ENCODE measurements at places on chromosomes 7 and 10.

DNA sequence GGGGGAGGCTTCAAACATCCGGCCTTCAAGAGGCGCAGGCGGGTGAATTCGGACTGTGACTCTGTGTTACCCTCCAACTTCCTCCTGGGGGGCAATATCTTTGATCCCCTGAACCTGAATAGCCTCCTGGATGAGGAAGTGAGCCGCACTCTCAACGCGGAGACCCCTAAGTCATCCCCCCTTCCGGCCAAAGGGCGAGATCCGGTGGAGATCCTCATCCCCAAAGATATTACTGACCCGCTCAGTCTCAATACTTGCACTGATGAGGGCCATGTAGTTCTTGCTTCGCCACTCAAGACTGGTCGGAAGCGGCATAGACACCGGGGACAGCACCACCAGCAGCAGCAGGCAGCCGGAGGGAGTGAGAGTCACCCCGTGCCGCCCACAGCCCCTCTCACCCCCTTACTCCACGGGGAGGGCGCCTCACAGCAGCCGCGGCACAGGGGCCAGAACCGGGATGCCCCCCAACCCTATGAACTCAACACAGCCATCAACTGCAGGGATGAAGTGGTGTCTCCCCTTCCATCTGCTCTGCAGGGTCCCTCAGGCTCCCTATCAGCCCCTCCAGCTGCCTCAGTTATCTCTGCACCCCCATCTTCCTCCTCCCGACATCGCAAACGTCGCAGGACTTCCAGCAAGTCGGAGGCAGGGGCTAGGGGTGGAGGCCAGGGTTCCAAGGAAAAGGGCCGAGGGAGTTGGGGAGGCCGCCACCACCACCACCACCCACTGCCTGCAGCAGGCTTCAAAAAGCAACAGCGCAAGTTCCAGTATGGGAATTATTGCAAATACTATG, 1.1 kb downstream of the MEPCE start:
- no peak for DNase-seq

GRCh38 chr7:134789967-134790685, 10.7 kb downstream of the CALD1 start:
- DNase-seq = no peak

DNA sequence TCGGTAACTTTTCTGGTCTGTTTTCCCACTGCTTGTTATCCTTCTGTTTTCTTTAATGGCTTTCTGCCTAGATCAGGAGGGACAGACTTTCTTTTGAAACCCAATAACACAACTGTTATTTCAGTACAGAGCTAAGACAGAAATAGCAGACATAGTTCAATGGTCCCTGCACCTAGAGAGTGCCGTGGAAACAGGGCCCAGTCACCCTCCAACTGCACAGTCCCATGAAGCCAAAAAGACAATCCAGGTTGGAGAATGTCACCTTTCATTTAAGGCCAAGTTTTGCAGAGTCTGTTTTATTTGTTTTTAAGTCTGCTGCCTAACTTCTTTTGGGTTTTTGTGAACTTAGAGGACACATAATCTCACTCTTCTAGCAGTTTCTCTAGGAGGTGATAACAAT, 2.5 kb downstream of the AIMP2 start:
- no peak for DNase-seq

DNA sequence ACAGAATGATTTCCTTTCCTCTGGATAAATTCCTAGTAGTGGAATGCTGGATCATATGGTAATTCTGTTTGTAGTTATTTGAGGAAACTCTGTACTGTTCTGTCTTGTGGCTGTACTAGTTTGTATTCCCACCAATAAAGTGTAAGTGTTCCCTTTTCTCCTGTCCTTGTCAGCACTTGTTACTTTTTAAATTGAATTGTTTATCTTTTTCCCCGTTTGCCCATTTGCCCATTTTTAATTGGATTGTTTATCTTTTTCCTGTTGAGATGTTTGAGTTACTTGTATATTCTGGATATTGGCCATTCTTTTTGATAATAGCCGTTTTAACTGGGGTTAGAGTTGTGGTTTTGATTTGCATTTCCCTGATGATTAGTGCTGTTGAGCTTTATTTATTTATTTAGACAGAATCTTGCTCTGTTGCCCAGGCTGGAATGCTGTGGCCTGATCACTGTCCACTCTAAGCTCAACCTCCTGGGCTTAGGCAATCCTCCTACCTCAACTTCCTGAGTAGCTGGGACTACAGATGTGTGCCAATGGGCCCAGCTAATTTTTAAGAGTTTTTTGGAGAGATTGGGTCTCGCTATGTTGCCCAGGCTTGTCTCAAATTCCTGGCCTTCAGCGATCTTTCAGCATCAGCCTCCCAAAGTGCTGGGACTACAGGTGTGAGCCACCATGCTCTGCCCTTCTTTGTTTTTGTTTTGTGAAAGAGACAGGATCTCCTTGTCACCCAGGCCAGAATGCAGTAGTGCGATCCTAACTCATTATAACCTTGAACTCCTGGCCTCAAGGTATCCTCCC, 23.0 kb downstream of the BMPR1A start:
- no peak for DNase-seq

DNA sequence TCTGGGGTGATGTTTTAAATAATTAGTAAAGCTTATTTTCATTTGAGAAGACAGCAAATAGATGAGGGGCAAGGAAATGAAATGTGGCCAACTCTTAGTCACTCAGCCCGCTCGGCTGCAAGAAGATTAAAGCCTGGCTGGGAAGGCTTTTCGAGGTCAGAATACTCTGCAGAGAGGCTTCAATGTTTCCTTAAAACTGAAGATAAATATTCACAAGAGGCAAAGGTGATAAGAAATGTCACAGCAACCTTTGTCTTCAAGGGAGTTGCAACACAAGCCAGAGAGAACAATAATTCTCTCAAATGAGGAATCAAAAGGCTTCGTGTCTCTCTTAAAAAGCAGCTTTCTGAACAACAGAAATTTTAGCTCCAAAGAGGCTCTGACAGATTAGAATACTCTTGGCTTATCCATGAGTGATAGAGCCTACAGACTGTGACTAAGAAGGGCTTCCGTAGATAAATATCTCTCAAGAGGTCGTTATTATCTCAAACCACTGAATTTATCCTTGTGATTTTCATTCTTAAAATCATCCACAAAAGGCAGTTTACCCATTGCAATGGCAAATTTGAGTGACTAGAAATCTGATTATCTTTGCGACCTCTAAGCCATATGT, 92.5 kb downstream of the KLF6 start:
- no peak for DNase-seq

DNA sequence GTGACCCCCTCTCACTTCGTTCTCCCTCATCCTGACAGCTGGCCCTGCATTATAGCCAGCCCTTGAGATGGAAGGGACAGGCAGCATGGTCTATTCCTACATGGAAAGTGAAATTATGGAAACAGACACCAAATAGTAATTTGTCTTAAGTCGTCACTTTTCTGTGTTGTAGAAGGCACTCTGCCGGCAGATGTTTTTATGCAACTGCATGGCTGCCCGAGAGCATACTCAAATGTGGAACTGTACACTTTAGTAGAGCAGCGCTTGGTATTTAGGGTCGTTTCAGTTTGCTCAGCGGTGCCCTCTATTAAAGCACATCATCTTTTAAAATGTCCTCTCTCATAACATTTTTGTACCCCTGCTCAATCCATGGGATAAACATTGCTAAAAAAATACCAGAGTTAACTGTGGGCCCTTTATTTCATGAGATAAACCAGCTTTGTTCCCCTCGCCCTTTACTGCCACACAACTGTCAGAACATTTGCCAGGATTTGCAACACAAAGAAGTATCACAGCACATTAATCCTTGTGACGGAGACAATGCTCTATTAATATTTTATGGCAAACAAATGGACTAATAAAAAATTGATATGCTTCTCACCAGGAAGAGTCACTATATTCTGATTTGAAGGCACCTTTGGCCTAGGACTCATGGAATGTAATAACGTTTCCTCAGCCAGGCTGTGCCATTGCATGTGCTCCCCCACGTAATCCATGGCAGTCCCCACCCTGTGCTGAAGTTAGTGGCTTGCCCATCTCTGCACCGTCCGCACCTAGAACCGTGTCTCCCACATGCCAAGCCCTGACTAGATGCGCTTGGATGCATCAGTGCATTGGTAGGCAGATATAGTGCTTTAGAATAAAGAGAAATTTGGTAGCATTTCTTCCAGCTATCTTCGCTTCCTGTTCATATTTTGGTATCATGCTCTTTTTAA, 221.3 kb downstream of the PAXIP1 start:
- DNase-seq = no peak

GRCh38 chr10:97685395-97685958, 1.6 kb downstream of the AVPI1 start:
- no peak for DNase-seq

DNA sequence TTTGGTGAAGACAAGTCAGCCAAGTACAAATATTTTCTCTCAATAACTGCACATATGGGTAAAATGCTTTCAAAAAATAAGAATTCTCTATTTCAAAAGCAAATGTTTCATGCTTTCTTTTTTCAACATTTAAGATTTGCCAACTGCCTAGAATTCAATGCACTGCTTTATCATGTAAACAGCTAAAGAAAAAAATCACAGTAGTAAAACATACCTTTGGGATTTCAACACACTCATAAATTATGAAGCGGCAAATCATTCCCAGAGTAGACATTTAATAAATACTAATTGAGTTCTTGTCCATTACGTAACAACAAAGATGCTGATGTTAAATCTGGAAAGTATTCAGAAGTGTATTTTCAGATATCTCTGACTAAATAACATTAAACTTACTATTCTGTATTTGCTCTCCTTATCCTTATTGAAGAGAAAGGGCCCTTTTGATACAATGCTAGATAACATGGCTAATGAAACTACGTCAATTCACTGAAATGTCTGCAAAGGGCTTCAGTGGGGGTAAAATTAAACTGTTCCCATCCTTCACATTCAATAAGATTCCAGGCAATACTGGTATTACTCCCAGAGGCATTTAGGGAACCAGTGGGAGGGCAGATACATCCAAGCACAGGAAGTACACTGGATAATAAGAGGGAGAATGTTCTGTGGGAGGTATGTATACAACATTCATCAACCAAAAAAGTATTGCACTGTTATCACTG, 13.9 kb downstream of the NAPEPLD start:
- DNase-seq = no peak

DNA sequence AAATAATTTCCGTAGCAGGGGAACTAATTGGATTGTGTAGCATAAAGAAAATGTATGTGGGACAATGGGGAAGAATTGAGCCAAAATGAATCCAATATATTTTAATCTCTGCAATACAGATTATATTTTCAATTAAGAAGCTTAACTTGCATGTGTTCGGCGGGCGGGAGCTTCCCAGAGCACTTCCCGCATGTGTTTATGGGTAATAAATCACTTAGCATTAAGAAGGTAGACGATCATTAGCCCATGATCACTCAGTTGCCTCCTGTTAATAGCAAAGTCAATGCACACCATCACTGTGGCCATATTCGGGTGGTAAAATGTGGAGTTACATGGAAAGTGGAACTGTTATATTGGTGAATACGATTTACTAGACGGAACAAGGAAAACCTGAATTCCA, 122.9 kb upstream of the INSYN2A start:
- DNase-seq = no peak

DNA sequence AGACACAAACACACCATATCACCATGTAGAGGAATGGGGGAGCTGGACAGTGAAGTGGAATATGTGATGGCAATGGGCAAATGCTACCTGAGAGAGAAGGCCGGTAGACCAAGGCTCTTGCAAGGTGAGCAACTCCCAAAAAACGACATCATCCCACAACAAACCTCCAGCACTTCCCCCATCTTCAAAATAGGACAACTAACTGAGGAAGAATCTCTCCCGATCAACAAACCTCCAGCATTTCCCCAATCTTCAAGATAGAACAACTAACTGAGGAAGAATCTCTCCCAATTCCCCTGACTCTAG, 387.2 kb downstream of the PARD3 start:
- no peak for DNase-seq

DNA sequence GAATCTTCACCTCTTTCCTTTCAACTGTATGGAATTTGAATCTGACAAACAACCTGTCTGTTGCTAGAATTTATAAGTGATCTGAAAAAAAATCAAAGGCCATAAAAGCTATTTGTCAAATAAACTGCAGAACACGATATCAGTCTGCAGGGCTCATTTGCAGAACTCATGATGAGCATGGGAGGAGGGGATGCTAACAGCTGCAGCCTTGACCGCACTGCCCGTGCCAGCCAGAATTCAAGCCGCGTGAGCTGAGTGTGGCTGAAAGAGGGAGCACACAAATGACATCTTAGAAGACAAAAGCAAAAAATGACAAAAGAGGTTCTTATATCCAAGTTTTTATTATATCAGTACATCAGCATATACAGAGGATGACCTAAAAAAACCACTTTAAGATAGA, 15.7 kb downstream of the LRRTM3 start:
- DNase-seq = no peak

DNA sequence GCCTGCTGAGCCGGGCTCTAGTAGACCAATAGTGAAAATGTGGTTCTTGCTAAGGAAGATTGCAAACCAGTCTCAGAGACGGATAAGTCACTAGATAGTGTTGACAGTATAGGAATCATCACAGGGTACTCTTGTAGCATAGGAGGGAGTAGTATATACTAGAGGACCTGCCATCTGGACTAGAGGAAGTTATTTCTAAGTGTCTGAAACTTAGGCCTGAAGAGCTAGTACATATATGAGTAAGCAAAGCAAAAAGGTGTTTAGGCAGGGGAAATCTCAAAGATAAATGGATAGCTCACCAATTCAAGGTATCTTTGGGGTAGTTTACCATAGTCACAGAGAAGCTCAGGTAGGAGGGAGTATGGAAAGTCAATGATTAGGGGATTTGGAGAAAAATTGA, 428.1 kb downstream of the CNTNAP2 start:
- DNase-seq = no peak

- DNase-seq = no peak
Measured at GRCh38 chr7:81583882-81584533, 185.8 kb downstream of the HGF start.

- DNase-seq = no peak
Measured at GRCh38 chr7:158695726-158696452, 8.7 kb downstream of the NCAPG2 start.

- DNase-seq = no peak
Measured at GRCh38 chr10:47289921-47290320, 10.1 kb upstream of the GDF10 start.

- DNase-seq = no peak
Measured at GRCh38 chr7:18004372-18004771, 23.3 kb downstream of the PRPS1L1 start.

- peak; percentile 85 for DNase-seq
Measured at GRCh38 chr10:48684792-48685623, at the start of gene WDFY4. Gene WDFY4 (plus strand): TSS chr10:48684873. CDS start chr10:48709733, 24,860 bp downstream.

DNA sequence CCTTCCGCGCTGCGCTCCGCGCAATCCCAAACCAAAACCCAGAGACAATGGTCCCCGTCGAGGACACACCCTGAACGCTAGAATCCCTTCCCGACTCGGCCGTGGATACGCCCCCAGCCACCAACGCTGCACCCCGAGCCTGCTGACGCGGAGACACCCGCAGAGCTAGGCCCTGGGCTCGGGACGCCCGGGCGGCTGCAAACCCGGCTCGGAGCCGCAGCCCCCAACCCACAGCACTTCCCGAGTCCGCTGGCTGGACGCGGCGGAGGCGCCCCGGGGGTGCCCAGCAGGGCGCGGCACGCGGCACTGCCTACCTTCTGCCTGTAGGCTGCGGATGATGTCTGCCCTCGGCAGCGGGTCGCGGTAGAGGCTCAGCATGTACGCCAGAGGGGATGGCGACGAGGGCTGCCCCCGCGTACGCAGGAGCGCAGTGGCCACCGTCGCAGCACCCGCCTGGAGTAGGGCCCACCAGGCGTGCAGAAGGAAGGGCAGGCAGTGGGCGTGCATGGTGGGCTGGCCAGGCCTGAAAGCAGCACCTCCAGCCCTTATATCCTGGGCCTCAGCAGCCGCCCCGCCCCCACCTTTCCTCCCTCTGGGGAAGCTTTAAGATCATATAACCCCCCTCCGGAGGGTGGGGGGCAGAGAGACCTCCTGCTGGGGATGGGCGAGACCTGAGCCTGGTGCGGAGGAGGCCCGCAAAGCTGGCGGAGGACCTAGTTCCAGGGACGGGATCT, at the start of gene NODAL:
Gene NODAL (minus strand): TSS at position 521 of the 734 bp plus-strand sequence. CDS start 14 bp downstream, at position 507.
- DNase-seq = no peak

All from OCI-LY7 (cell line).